Stimulated activated CD8-positive, alpha-beta memory T cell treated with anti-CD3 and anti-CD28 coated beads, Interleukin-15, amount 100 ng/mL, for 4 hours (primary cell): ENCODE measurements at places on chromosomes 12 and 14.

DNA sequence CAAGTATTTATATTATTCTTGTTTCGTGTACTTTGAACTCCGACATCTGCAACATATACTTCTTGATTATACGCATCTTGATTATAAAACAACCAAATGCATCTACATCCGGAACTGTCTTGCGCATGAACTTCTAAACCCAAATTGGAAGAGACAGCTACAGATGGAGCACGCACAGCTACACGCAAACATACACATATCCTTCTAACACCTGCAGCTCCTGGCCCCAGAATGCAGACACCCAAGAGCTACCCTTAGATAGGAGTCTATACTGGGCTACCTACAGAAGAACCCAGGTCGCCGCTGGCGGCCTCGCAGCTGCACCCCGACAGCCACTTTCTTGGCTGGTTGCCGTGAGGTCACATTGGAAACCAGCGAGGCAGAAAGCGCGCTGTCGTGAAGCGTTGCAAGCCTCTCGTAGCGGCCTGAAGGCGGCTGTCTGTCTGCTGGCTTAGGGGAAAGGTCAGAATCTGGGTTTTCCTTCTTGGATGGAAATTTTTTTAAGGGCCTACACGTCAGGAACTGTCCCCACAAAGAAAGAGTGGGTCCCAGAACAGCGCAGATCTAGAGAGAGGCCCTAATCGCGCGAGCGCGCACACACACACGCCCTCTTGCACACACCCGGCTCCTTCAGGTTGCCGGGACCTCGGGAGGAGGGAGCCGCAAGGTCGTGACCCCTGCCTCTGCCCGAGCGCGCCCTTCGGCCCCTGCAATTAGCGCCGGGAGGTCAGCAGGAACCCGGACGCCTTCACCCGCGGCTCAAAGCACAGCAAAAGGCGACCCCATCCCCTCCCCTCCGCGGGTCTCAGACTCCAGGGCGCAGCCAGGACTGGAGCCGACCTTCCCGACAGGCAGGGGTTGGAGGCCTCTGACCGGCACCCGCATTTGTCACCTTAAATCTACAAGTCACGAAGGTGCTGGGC is 17.0 kb downstream of the TBX3 start:
- DNase-seq = no peak

GRCh38 chr12:89733579-89734201 is 25.1 kb upstream of the ATP2B1 start:
- no peak for DNase-seq

GRCh38 chr12:24591079-24591626 is 357.7 kb downstream of the BCAT1 start:
- no peak for DNase-seq

DNA sequence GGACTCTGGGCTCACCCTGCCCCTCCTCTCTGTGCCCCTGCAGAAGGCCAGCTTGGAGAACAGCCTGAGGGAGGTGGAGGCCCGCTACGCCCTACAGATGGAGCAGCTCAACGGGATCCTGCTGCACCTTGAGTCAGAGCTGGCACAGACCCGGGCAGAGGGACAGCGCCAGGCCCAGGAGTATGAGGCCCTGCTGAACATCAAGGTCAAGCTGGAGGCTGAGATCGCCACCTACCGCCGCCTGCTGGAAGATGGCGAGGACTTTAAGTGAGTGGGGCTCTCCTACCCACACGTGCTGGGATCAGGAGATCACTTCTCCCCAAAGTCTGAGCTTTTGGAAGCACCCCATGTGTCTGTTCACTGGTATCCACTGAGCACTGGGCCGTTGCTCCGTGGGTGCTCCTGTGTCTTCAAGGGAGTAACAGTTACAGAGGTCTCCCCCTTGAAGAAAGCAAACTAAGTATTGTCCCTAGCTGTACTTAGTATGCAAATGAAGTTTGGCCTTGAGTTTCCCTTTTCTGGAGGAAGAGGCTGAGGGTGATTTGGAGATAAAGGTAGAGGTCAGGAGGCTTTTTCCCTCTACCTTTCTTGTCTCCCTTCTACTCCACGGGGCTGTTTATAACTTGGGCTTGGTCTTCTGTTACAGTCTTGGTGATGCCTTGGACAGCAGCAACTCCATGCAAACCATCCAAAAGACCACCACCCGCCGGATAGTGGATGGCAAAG is 3.3 kb downstream of the KRT18 start:
- DNase-seq = no peak

DNA sequence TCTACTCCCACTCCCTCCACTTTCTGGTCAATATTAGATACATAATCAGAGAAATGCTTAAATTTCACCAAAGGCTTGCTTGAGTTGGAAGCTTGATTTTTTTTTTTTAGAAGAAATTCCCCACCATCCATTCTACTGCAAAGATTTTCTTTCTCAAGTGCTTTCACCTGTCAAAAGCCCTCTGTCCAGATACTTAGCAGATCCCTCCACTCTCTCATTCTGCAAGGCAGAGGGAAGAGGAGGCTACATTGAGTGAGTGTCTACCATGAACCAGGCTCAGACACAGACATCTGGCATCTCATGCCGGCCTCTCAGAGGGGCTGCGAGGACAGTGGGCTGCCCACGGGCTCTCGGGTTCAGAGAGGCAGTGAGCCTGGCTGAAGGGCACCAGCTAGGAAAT is 127.6 kb upstream of the GSC start:
- no peak for DNase-seq

DNA sequence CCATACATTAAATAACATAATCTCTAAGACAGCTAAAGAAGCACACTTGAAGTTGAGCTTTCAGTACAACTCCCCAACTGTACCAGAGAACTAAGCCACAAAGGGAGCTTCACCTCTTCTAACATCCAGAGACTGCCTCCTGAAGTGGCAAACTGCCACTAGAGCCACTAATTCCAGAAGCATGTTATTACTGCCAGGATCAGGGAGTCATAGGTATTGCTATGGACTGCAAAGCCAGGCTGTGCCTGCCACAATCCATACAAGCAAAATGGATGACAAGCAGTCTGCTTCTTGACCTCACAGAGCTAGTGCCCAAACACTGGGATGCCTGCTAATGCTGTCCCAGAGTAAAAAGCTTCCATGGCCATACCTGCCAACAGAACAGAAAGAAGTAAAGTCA is 160.1 kb downstream of the STXBP6 start:
- DNase-seq = no peak

DNA sequence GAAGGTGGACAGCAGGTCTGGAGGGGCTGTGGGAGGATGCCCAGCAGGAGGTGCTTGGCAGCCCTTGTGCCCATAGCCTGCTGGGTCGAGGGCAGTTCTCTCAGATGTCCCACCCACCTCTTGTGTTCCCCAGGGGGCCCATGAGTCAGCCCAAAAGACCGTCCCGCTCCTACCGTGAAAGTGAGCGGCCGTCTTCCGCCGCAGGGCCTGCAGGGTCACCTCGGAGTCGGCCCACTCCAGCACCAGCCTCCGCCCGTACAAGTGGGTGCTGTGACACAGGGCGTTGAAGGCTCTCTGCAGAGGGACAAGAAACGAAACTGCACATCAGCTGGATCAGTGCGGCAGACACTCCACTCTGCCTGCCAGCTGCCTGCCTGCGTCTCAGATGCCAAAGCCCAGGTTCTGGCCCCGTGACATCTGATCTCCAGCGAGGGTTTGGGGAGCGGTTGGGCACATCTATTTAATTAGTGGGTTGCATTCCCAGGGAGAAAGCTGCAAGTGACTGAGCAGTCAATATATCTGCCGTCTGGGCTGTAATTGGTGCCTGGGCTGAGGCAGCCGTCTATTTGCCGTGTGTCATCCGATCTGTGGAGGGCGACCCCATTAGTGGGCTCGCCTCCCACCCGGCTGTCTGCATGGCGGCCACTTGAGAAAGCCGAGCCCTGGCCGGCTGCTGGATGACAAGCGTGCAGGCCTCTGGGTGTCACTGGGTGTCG is 121.5 kb downstream of the RBM19 start:
- DNase-seq = no peak

DNA sequence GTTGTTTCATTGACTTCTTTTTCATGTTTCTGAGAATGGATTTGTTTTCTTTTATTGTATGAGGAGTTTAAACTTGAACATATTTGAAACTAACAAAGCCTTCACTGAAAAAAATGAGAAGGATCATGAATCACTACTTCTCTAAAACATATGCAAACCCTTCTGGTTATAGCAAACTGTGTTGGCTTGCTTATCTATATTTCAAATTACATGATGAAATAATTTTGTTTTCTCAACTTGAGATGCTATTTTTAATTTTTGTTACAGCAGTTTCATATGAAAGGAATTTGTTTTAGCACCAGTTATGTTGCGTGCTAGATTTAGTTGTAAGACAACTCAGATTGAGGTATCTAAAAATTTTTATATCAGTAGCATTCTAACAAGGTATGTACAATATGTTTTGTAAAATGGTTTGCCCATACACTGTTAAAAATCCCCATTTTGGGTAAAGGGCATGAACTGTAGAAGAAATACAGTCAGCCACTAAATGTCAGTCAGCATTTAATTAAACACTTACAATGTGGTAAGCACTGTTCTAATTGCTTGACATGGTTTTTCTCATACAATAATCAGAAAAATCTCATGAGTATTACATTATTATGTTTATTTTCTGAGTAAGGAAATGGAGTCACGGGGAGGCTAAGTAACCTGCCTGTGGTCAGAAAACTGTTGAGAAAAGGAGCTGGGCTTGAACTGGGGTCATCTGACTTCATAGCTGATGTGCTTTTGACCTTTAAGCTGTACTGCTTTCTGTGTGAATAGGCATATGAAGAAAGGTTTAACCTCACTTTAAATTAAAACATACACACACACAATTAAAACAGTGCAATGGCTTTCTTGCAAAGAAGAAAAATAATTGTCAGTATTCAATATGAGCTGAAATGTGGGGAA is 105.7 kb downstream of the PLEKHA5 start:
- no peak for DNase-seq

DNA sequence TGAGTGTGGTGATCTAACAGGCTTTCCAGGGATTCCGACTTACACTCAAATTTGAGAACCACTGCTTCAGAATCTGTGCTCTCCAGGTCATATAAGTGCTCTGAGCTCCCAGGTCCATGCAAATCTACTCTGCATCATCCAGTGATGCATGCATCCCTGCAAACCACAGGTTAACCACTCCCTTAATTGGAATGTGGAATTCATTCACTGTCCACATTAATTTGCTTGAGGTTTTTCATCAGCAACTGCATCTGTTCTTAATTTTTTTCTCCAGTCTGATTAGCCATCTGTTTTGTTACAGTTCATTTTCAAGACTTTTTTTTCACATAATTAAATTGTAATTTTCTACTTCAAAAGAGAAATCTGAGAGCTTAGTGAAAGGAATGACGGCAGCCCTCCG is 43.4 kb upstream of the RIN3 start:
- no peak for DNase-seq
